ENCODE measurements at places on chromosomes 1 and 21. TPM values are rescaled to one million over a fixed set of nuclear protein-coding genes. Genes with fewer than 3 reads are reported as not detected.

BMP8B gene
- 2.2 TPM for total RNA-seq

GRCh38 chr1:182408435-182409075, 8.1 kb upstream of the TEDDM1 start:
- DNase-seq = no peak

DNA sequence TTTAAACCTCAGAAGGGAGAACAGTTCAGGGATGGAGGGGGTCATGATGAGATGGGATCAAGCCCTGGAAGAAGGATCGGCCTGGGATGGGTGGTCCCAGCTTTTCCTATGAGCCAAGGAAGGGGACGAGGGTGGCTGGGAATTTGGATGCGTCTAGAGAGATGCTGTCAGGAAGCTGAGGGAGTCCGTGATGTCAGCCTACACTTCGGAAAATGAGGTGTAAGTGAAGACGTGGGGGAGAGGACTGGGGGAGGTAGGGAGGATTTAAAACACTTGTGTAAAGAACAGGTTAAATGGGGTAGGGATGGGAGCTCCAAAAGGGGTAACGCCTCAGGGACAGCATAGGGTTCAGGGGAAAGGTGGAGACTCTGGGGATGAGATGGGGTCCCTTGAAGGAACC, 27.5 kb downstream of the DLGAP3 start:
- no peak for DNase-seq

SYTL1 gene
- total RNA-seq = 218 TPM

NID1 gene
- 80.0 TPM for total RNA-seq

All from lower leg skin (tissue), 4 donors.